ENCODE measurements at places on chromosomes 2 and 18. TPM values are rescaled to one million over a fixed set of nuclear protein-coding genes. Genes with fewer than 3 reads are reported as not detected.

Gene SRD5A2
- total RNA-seq: not detected

- DNase-seq: no peak
Observed at GRCh38 chr18:48657447-48658120, 118.8 kb downstream of the CTIF start.

Gene LHCGR
- total RNA-seq: not detected

GRCh38 chr18:63016270-63016669, 300.9 kb downstream of the PHLPP1 start:
- DNase-seq: peak; percentile 48

GRCh38 chr2:120424274-120424796, 78.4 kb downstream of the INHBB start:
- no peak for DNase-seq

GRCh38 chr18:34936772-34937171, 104.4 kb upstream of the MAPRE2 start:
- DNase-seq: no peak

DNA sequence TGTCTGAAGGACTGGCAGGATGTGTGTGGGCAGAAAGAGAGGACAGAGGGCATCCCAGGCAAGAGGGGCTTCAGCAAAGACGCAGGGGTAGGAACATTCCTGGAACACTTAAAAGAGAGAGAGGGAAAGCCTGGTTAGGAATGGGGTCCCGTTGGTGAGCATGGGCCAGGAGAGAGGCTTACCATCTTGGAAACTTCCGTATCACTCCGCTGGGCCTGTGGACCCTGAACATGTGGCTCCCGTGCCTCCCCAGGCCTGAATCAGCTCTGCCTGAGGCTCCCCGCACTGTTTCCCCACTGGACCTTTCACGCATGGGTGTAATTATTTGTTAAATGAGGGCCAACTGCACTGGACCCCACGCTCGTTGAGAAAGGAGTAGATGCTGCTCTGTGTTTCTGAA, 191.1 kb upstream of the GLI2 start:
- DNase-seq: no peak

GRCh38 chr2:169961911-169962310, 134.7 kb downstream of the UBR3 start:
- no peak for DNase-seq

DNA sequence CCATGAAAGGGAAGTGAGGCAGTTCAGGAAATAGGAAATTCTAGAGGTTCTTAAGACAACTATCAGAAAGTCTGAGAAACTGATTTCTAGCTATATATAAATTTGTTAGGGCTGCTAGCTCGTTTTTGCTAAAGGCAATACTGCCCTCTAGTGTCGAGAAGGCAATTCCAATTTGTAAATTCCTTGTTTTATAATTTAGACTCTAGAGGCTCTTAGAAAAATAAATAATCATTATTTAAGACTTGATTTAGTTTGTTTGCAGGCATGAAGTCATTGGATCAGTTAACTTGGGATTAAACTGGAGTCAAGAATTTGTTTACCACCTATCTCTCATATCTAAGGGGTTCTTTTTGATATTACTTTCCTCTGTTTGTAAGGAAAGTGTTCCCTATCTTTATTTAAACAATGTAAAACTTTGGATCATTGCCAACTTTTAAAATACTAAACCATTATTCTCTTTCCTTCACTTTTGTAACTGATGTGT, 66.2 kb downstream of the ACVR2A start:
- DNase-seq: no peak

Gene GCA
- total RNA-seq: 28.1 TPM

- no peak for DNase-seq
Observed at GRCh38 chr2:224908818-224909217, 133.4 kb downstream of the DOCK10 start.

DNA sequence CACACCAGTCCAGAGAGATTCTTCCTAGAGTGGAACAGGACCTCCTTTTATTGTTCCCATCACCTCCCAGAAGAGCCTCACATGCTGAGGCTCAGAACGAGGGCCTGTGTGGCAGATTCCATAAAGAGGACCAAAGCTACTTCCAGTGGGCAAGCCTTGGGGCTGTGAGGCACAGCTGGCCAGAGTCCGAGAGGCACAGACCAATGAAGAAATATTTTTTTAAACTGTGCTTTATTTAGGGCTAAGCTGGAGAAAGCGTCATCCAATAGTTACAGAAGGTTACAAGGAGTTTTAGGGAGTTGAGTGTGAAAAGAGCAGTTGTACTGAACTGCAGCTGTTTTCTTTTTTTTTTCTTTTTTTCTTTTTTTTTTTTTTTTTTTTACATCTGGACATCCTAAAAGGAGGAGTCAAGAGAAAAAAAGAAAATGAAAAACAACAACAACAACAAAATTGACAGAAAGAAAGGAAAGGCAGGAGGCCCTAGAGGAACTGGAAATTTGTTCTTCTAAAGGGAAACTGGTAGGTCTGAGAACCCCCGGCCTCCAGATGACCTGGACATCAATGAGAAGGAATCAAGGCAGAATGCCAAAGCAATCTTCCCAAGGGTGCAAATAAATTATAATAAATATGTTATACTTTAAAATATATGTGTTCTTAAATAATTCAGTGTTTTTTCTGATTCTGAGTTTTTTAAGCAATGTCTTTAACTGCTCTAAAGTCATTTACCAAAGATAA, 322.6 kb downstream of the CELF4 start:
- DNase-seq: no peak

DNA sequence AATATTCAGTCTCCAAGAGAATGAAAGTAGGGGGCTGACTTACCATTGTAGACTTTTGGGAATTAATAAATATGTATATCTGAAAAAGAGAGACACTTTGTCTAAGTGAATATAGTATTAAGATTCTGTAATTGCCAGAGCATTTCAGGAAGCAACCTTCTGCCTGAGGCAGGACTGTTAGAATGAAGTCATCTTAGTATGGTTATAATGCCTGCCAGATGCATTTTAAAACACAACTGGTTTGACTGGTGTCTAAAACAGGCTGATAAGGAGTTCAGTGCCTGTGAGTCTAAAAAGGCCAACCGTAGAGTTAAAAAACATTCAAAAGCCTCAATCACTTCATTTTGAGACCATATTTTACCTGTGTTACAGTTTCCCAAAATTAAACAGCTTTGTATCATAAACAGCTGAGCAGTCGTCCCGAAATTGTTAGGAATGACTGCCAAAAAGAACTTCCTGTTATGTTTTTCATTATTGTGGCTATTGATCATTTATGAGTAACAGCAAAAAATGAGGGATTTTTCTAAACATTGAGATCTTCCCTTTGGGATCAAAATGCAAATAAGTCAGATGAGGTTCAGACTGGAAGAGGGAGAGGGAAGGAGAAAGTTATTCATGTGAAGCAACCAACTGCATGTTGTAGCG, 443.9 kb downstream of the PID1 start:
- DNase-seq: no peak

DNA sequence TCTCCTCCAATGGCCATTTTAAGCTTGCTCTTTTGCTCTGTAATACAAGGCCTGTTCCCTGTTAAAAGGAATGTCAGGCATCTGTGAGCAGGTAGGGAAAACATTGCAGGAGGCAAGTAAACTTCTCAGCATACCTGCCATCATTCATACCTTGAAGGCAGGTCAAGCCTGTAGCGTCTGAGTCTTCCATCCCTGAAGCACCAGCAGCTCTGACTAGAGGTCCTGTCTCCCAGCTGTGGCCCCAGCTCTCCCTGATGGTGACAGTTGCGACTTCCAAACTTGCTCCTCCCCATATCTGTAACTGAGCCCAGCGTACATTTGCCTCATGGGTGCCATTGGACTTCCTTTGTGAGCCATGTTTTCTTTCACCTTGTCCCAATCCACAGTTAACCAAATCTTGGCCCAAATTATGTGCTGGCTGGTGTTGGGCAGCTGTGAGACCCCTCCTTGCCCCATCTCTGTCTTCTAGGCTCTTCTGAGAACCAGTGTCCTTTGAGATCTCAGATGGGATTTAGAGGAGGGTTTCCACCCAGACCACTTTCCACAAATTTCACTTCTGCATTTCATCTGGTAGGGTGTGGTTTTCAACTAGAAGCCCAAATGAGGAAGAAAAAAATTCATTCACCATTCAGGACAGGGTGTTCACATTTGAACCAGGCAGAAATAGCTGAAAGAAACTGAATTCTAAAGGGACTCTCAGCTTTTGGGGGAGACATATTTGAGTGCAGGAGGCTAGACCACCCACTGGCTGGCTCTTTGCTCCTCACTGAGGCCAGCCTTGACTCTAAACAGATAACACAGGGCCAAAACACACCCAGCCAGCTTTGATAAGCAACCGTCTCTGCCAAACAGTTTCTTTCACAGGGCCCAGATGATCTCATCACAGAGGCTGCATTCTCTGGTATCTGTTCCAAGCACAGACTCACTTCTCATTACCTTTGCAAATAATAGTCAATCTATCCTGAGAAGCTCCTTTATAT, 66.4 kb upstream of the MSH2 start:
- no peak for DNase-seq

Gene CNTNAP5
- total RNA-seq: 0.08 TPM

Gene MRO
- not detected for total RNA-seq

Gene MOGAT1
- total RNA-seq: 0.25 TPM

- DNase-seq: peak; percentile 18
Observed at GRCh38 chr2:240958366-240959213, 39.8 kb upstream of the SNED1 start.

Gene RNF125
- 8.5 TPM for total RNA-seq

Gene UGT1A4
- total RNA-seq: 4.0 TPM

DNA sequence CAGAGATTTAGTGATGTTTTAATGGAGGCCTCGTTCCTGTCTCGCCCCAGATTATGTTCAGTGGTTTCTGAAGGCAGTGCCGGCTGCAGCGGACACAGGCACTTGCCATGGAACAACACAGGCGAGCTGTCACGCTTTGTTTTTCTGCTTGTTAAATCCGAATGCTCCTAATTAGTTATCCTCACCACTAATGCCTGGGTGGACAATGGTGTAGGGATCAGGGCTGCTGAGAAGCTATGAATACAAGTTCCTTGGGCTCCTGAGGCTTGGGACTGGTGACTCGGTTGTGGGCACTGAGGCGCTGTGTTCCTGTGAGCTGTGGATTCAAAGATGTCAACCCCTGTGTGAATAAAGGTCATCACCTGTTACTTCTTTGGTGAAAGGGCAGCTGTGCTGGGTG, 123.5 kb downstream of the PLEKHM3 start:
- no peak for DNase-seq

Gene NEB
- total RNA-seq: 0.18 TPM

DNA sequence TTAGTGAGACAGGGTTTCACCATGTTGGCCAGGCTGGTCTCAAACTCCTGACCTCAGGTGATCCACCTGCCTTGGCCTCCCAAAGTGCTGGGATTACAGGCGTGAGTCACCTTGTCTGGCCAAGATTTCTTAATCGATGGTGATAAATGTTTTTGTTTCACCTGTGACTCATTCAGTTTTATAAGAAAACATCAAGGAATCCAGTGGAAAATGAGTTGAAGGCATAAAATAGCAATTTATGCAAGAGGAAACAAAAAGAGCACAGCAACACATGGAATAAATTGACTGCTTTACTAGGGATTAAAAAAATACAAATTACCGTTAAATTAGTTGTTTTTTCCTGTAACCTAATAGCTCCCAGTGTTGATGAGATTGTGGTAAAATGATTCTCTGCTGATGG, 80.2 kb downstream of the CDK15 start:
- no peak for DNase-seq

- DNase-seq: no peak
Observed at GRCh38 chr2:70121627-70122372, 34.5 kb downstream of the PCBP1 start.

- no peak for DNase-seq
Observed at GRCh38 chr2:132605236-132606180, 64.5 kb downstream of the LYPD1 start.

Gene CXCR1
- not detected for total RNA-seq

GRCh38 chr2:26605999-26606846, 34.9 kb downstream of the CIB4 start:
- DNase-seq: no peak

Gene C2orf92
- 7.2 TPM for total RNA-seq

GRCh38 chr2:144132357-144132756, 387.6 kb downstream of the ZEB2 start:
- no peak for DNase-seq

DNA sequence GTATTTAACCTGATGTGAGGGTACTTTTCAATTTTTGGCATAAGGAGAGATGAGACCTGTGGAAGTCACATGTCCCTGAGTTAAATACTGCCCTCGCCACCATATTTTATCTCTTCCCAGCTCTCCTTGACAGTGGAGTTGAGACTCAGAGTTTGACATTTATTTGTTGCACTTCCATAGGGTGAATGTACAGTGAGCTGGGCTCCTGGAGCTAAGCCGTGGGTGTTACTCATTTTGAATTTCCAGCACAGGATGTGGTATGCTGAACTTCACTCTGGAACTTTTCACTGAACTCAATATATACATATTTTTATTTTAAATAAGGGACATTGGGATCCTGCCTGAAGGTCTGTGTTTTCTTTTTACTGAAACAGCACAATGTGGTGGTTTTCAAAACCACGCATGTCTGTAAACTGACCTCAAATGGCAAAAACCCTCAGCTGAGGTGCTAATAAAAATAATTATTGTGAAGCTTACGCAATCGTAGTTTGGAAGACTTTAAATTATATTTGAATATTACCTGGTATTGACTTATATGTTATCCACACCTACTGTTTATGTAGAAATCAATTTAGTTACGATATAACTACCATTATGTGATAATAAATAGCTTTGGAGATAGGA, 12.1 kb downstream of the RNF144A start:
- DNase-seq: no peak

Gene TMEM37
- 119 TPM for total RNA-seq

DNA sequence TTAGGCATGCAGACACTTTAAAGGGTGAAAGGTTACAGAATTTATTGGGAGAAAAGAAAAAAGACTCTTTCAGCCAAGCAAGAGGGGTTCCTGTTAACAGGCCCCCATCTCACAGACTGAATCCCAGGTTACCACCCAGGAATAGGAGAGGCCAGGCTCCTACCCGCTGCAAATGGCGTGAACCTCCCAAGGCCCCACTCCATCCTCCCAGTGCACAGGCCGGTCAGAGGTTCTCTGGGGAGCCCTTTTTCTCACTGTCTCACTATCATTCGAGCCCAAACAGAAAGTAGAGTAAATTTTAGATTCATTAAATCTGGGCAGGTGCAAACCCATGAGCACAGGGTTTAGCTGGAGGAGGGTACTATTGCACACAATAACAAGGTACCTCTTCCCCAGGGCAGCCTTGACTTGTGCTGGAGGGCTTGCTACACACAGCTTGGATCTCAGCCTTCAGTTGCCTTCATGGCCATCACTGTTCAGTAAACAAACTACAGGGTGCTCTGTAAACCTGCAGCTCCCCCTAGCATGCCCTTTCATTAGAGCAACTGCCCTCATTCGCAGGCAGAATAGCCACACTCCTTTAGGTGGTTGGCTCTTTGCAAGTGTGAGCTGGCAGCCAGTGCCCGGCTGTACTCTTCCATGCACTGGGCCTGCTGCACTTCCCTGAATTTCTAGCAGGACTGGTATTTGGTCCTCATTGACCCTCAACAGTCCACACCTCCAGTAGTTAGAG, 7.3 kb upstream of the PLEK start:
- no peak for DNase-seq

DNA sequence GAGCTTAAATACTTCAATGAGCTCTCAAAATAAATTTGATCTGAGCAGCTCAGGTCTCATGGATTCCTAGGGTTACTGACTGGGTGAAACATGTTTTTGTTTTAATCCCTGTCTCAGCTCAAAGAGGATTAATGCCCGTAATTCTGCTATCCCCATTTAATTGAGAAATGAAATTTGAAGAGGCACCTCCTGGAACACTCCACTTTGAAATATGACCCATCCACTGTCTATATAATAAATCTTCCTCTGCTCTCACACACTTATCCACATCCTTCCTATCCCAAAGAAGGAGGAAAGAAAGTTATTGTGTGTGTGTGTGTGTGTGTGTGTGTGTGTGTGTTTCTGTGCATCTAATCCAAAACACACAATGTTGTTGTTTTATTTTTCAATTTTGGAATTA, 2082.4 kb upstream of the PIK3C3 start:
- DNase-seq: no peak

Data from left colon (tissue), 2 donors.